RWPE2 (cell line): ENCODE measurements at places on chromosomes 7 and 10.

- DNase-seq, result no peak
Observed at GRCh38 chr7:157043745-157044144, 33.3 kb upstream of the MNX1 start.

DNA sequence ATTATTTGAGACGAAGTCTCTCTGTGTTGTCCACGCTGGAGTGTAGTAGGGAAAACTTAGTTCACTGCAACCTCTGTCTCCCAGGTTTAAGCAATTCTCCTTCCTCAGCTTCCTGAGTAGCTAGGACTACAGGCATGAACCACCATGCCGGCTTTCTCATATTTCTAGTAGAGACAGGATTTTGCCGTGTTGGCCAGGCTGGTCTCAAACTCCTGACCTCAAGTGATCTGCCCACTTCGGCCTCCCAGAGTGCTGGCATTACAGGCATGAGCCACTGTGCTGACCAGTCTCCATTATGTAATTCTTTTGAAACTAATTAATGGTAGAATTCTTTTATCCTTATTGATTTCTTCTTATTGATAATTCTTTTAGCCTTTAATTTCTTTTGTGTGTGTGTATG lies 32.5 kb downstream of the PCLO start:
- DNase-seq, result no peak

GRCh38 chr7:50679218-50680007 lies 103.3 kb downstream of the GRB10 start:
- no peak for DNase-seq

GRCh38 chr7:94451187-94451586 lies 56.5 kb downstream of the COL1A2 start:
- DNase-seq, result no peak

GRCh38 chr7:158704524-158705233 lies at the start of gene NCAPG2:
Gene NCAPG2 (minus strand): TSS chr7:158704804. CDS start chr7:158701899, 2,905 bp downstream.
- DNase-seq, result peak; percentile 97

DNA sequence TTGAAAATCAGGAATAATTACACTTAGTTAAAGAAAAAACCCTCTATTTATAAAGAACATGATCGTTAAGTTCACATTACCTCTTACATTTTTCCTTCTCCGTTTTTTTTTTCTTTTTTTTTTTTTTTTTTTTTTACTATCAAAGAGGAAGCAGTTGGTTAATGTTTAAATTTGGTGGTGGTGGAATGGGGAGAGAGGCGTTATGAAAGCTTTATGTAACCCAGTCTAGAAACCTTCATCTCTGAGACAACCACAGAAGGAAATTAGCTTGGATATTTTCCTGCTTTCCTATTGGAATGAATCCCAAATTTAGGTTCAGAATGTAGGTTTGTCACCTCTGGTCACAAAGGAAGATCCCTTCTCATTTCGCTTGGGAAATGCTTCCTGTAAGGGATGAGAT lies 31.5 kb upstream of the LHFPL3 start:
- DNase-seq, result no peak

DNA sequence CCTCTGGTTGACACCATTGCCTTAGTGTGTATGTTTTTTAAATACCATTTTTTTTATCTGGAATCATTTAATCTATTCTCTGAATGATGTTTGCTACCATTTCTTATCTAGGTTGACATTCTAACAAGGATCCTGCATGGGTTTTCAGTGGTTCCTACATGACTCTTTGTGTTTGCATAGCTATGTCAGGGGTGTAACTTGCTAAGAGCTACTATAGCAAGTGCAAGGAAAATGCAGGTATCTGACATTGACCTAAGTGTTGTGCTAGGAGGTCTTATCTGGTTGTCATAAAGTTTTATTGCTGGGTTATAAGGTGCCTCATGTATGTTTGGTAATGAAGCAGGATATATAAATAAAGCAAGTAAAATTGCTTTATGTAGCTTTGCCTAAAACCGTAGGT lies 183.2 kb downstream of the PLXDC2 start:
- DNase-seq, result no peak

GRCh38 chr10:73959484-73960243 lies 38.3 kb upstream of the VCL start:
- no peak for DNase-seq

- no peak for DNase-seq
Observed at GRCh38 chr10:49076319-49076718, 39.0 kb downstream of the VSTM4 start.

DNA sequence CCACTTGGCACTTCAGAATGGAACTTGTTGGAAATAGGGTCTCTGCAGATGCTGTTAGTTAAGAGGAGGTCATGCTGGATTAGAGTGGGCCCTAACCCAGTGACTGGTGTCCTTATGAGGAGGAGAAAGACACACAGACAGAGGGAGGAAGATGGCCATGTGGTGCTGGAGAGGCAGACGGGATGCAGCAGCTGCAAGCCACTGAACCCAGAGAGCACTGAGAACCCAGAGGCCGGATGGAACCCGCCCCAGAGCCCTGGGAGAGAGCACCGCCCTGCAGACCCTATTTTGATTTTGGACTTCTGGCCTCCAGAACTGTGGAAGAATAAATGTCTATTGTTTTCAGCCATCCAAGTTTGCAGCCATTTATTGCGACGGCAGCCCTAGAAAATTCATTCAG lies 58.0 kb upstream of the EBF3 start:
- no peak for DNase-seq

DNA sequence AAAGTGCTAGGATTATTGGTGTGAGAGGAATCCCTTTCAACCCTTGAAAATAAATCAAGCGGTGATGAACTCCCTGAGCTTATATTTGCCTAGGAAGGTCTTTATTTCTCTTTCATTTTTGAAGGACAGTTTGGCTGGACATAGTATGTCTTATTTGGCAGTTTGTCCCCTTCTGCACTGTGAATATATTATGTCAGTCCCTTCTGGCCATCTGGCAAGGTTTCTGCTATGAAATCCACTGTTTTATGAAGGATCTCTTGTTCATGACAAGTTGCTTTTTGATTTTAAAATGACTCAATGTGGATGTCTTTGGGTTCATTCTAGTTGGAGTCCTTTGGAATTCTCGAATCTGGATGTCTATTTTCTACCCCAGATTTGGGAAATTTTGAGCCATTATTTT lies 21.7 kb upstream of the MCM10 start:
- DNase-seq, result no peak

DNA sequence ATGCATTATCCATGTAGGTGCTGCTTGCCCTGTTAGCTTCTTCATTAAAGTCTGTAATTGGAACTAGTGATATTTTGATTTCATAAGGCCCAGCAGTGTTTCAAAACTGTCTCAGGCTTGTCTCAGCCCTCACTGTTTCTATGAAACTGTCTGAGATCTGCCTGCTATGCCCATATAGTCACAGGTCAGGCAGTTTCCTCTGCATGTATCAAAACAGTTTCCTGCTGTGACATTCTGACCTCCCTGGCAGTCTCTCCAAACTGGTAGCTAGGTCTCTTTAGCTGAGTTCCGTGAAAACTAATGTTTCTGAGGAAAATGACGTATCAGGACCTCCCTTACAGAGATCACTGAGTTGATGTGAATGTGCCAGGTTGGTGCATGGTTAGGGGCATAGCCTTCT lies 18.9 kb upstream of the SEMA3D start:
- no peak for DNase-seq

DNA sequence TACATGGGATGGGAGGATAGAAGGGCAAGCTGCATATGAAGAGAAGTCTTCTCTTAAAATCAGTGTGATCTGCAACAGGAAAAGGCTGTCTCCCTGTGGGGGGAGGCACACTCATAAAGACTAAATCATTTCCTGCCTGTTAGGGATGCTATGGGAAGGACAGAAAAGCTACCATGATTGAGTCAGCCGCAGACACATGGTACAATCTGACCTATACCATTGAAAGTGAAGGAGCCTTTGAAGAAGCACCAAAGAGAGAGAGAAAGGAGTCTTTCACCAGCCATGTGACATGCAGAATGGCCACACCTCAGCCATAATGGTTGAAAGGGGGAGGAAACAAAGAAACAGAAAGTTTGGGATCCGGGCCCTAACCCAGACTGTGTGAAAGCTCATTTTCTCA lies 29.1 kb downstream of the NUDCD3 start:
- DNase-seq, result no peak

DNA sequence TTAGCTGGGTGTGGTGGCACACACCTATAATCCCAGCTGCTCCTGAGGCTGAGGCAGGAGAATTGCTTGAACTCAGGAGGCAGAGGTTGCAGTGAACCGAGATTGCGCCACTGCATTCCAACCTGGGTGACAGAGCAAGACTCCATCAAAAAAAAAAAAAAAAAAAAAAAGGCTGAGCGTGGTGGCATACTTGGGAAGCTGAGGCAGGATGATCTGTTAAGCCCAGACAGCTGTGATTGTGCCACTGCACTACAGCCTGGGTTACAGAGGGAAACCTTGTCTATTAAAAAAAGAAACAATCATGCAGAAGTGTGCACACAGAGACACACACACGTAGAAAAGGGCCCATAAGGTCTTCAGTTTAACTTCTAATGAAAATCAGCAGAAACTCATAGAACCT lies 150.6 kb downstream of the TPST1 start:
- DNase-seq, result peak; percentile 83

DNA sequence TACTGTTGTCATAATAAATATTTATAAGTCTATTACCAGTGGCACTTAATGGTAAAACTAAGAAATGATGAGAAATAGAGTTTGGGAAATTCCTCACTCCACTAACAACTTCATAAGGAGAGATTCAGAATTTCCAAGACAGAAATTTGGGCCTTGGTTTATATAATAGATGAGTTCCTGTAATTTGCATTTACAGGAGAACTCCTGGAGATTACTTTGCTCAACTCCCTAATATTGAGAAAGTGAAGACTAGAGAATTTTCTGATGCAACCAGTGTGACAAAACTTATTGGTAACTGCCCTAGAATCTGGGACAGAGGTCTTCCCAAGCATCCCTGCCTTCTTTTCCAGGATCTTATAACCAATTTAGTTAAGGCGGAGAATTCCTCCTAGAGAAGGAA lies 49.1 kb upstream of the GSAP start:
- no peak for DNase-seq

GRCh38 chr10:86687750-86688149 lies 19.4 kb downstream of the LDB3 start:
- DNase-seq, result no peak

DNA sequence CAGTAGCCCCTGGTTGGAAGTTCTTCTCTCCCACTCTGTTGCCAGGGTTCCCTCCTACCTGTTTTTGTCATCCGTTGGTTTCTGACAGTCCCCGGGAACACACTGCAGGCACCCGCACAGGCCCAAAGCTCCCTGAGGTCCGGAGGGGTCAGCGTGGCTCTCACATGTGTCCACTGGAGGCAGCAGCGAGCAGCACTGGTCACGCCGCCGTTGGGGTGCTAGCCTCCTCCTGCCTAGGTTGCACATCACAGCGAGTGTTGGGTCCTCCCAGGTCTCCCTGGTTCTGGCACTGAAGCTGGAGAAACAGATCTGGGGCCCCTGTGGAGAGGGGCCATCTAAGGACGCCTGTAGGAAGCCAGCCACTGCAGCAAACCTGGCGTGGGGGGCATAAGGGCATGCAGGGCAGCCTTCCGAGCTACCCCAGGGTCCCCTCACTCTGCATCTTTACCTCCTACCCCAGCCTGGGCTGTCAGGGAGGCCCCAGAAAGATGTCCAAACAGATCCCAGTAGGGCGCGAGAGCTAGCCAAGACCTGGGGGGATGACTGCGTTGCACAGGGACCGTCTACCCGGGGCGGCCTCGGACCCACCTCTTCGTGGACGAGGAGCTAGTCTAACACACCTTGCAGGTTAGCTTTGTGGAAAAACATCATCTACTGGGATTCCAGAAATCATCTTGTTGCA lies 28.9 kb downstream of the LRRC27 start:
- no peak for DNase-seq

DNA sequence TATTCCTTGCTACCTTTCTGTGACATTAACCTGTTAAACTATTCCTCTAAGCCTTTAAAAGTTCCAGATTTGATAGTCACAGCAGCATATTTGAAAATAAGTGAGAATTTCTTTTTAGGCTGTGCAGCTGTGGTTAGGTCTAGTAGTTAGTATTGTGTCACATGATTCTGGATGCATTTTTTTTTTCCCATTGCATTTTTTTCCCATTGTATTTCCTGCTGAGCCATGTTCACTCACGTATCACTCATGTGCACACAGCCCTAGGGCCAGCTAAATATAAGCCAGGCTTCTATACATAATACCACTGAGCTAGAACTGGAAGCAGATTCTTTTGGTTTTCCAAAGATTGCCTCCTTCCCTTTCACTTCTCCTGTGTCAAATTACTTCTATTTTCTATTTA lies 37.4 kb downstream of the DNAJC9 start:
- DNase-seq, result no peak

DNA sequence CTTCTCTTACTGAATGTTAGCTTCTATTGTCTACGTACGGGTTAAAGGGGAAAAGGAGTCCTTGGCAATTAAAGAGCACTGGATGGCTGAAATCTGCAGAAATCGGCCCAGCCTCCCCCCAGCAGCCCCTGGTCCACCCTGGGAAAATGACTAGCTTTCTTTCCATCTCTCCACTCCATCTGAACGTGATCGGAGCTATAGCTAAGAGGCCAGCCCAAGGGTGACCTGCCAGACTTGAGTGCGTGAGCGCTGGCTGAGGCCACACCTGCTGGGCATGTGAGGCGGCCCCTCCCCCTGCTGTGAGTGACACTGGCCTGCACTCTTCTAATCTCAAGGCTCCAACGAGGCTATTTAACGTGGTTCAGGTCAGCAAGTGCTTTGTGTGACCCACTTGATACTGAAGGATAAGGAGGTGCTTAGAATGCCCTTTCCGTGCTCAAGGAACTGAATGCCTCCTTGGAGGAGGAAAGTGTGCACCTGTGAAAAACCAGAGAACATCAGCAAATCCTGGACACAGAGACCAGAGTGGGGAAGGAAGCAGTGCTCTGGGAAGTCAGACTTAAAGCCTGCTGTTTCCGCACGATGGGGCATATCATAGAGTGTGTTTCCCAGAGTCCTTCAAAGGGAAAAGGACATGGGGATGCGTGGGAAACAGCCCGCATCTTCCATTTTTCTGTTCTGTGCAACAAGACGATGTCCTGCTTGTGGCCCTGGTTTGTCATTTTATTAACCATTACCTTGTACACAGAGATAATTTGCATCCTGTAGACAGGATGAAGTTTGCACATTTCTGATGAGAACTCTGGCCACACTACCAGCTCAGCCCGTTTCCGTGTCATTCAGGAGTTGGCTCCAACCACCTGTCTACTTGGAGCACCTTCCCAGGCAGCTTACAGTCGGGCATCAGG lies 12.5 kb upstream of the MNX1 start:
- DNase-seq, result no peak

- DNase-seq, result no peak
Observed at GRCh38 chr7:84181628-84182027, 13.0 kb downstream of the SEMA3A start.

- no peak for DNase-seq
Observed at GRCh38 chr7:23893176-23893941, 183.3 kb downstream of the STK31 start.

- no peak for DNase-seq
Observed at GRCh38 chr7:36820527-36821170, 96.4 kb upstream of the AOAH start.

DNA sequence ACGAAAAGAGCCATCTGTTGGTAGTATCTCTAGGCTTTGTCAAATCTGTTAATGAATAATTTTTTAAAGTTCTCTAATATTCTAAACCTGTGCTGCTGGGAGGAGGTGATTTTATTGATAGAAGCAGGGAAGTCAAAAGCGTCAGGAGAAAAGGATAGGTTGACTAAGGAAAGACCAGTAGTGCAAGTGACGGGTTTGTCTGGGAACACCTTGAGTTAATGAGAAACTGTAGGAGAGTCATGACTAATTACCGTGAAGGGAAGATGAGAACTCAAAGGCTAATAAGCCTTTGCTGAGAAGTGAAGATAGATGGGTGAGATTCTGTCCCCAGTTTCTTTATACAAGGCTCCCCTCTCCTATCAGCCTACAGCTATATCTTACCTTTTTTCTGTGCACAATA lies 5.0 kb upstream of the PDK4 start:
- DNase-seq, result no peak
